ENCODE measurements at places on chromosomes 11 and 22.

- DNase-seq: no peak
These were observed 9.4 kb downstream of the PTPRJ start for GRCh38 chr11:47989779-47990178.

DNA sequence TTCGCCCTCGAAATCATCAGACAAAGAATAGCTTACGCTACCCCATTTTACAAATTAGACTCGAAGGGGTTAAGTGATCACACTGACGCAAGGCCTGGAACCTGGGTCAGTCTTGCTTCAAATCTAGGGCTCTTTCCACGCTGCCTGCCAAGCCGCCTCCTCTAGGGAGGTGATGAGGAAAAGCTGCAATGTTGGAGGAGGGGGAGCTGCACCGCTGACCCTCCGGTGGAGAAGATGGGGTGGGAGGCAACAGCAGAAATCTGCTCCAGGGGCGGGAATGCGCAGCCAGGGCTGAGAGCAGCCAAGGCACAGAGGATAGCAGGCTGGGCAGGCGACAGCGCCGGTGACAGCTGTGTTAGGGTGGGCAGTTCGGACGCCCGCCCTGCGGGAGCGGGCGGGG lies 595 bp downstream of the SYVN1 start:
- no peak for DNase-seq

- DNase-seq: no peak
These were observed 109.8 kb upstream of the BID start for GRCh38 chr22:17884084-17884483.

DNA sequence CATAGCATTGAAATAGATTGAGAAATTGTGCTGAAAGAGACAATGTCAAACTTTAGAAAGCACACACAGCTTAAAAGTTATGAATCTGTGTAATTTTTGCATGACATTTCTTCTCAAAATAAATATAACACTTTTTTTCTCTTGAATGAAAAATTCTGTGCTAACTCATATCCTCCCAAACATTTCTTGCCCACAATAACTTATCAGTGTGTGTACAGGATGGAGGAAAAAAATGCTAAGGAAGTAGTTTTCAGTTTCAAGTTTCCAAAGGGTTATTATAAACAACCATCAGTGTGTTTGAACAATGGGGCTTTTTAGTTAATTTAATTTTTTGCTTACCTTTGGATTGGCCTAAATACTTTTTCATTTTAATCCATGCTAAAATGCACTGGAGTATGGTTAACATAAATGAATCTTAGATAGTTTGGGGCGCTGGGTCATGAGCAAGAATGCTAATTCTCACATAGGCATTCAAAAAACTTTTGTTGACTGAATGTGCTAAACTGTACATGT lies 82.9 kb upstream of the ARHGAP20 start:
- no peak for DNase-seq

DNA sequence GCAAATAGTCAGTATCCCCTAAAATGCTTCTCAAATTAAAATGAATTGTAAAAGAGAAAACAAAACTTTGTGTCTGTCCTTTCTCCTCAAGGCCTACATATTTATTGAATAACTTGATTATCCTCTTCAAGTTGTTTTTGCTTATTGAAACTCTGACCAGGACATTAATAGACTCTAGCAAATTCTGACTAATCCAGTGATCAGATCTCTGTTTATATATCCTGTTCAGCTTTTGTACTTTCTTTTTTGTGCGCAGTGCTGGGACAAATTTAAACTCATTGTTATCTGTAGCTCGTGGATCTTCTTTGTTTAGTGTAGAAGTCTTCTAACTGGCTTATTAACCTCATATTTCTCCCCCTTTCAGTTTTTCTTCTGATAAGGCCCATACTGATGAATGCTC lies 139.9 kb upstream of the SORL1-AS1 start:
- no peak for DNase-seq

DNA sequence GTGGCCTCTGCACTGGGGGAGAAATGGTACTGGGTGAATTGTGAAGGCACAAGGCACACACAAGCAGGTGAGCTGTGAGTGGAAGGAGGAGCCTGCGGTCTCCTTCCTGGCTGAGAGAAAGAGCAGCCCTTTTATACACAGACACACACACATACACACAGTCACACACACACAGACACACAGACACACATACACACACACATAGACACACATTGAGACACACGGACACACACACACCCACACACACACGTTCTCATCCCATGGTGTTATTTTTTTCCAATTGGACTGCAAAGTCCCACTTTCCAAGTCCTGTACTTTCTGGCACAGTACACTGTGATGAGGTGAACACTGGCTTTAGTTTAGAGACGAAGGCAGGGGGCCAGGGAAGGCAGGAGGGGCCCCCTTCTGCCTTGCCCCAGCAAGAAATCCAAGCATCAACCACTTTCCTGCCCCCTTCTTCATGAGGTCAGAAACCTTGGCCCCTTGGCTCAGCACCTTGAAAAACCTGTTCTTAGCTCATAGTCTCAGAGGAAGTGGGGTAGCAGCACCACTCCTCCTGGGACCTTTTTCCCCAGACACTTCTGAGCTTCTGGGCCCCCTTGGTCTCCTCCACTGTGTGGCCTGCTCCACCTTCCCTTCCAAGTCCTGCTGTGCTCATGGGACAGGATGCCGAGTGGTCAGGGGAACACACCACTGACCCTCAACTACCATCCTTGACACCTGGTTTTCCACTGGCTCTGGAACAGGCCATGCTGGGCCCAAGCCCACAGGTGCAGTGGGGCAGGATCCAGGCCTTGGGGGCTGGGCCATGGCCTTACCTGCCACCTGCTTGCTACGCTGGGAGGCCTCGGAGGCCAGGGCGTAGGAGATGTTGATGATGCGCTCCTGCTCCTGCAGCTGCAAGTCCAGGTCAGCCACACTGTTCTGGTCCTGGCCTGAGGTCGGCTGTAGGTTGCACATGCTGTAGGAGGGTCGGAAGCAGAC lies 43.8 kb downstream of the C11orf58 start:
- DNase-seq: no peak

DNA sequence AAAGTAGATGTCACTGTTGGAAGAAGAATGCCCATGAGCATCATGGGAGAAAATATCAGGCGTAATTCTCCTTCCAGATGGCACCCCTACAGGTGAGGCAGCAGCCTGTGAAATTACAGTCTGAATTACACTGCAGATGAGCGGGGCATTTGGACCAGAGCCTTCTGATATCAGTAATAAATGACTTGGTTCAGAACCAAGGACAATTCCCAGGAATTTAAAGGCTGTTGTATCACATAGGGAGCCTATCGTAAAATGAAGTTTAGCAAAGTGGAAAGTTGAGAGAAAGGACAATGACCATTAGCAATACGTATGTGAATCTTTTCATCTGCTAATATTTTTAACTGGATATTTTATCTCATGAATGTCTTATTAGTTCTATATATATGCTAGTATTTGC lies 61.3 kb downstream of the PRMT3 start:
- no peak for DNase-seq

DNA sequence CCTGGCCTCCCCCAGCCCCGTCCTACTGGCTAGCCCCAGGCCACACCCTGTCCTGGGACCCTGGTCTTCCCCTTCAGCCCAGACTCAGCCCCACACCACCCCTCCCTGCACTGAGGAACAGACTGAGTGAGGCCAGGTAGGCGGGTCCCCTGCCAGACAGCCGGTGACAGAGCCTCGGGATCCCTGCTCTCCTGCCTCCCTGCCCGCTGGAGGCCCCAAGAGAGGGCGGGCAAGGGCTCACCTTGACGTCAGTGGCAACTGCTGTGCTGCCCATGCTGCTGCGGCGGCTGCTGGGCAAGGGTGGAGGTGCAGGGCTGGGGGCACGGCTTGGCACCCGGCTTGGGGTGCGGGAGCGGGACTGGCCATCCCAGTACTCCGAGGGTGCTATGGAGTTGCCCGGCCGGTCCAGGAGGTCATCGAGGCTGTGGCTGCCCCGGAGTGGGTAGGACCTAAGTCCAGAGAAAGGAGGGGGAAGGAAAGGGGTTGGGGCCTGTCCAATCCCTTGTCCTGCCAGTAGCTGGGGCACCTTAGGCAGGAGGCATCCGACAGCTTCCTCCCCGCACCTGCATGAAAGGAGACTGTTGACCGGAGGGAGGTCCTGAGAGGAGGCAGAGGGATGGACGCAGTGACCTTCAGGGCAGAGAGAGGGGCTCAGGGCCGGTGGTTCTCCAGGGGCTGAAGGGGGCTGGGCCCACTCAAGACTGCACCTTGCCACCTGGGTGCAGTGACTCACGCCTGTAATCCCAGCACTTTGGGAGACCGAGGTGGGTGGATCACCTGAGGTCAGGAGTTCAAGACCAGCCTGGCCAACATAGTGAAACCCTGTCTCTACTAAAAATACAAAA lies 2.2 kb upstream of the SLC16A8 start:
- DNase-seq: no peak

DNA sequence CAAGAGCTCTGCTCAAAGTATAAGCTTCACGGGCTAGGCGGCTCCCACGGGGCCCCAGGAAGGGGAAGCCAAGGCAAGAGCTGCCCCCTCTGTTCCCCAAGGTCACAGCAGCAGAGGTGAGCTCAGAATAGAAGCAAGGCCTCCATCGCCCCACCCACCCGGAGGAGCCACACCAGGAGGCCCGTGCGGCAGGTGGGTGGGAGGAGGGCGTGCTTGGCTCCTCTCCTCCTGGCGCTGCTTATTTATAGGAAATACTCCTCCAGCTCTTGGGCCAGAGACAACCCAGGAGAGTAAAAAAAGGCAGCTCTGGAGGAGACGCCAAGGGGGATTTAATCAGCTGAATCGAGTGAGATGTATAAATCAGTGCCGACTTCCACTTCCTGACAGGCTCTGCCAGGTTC lies 87.8 kb downstream of the FEZ1 start:
- DNase-seq: no peak

DNA sequence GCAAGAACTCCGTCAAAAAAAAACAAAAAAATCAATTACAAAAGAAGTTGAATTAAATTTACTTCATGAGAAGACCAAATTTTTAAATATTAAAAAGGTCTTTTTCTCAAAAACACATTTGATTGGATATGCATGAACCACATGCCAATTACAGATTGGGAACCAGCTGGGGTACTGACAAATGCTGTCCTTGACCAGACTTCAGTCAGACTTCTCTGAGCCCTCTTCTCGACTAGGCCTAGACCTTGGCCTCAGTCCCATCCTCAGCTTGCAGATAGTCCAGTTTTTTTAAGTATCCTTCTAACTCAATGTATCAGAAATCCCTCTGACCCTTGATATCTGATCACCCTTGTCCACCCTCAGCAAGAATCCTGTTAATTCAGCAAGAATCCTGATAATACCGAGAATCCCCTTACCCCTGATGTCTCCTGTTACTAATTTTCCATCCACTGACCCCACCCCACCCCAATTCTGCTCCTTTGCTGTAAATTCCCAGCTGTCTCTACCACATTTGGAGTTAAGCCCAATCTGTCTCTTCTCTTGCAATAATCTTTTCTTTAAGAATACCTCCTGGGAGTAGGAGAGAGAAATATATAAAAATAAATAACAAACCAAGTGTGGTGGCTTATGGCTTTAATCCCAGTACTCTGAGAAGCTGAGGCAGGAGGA lies 30.9 kb downstream of the OR4D9 start:
- DNase-seq: no peak

- DNase-seq: no peak
These were observed 794 bp upstream of the FXYD6 start for GRCh38 chr11:117877120-117877784.
